ENCODE measurements at places on chromosomes 11 and 22. TPM values are rescaled to one million over a fixed set of nuclear protein-coding genes. Genes with fewer than 3 reads are reported as not detected.
A peak's percentile ranks its signal among the peaks of the same experiment; 100 is the strongest.

- DNase-seq, result peak; percentile 88
Observed at GRCh38 chr11:61918251-61918937, 1.0 kb upstream of the RAB3IL1 start.

- DNase-seq, result no peak
Observed at GRCh38 chr11:65947603-65948125, 2.4 kb downstream of the TSGA10IP start.

DNA sequence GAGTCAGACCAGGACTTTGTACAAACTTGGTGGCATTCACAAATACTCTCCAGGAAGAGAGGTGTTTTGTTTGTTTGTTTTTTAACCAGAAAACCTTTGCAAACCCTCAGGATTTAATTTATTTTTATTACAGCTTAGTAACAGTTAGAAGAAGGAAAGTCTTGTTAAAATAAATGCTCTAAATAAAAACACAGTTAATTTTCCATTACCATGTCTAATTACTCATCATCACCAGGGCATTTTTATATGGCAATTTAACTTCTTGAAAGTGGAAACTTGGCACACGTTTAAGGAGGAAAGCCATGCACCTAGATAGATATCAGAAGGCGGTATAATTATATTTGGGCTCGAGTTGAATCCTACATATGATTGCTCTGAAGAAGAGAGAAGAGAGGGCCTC, 7.4 kb downstream of the BARX2 start:
- no peak for DNase-seq

DDI1 gene
- not detected for total RNA-seq

- no peak for DNase-seq
Observed at GRCh38 chr11:3911908-3912505, 56.5 kb downstream of the STIM1 start.

ZNF214 gene
- 3.9 TPM for total RNA-seq

GRCh38 chr11:118923721-118924587, 1.8 kb downstream of the BCL9L start:
- no peak for DNase-seq

GRCh38 chr22:23282089-23282501, 101.8 kb downstream of the BCR start:
- DNase-seq, result peak; percentile 92

DNA sequence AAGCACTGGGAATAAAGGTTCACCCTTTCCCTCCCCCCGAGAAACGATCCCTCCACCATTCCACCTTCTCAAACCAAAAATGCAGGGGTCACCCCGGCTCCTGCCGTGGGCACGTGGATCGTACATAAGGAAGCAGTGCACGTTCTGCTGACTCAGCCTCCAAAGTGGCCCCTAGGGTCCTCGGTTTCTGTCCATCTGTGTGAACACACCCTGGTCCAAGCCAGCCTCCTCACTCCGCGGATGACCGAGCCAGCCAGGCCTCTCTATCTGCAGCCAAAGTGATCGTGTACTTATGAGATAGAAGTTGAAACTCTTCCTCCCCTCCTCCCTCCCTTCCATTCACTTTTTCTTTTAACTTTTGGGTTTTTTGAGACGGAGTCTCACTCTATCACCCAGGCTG, 16.2 kb downstream of the C11orf24 start:
- no peak for DNase-seq

TSGA10IP gene
- not detected for total RNA-seq

GRCh38 chr11:36399236-36399635, 103.1 kb downstream of the PRR5L start:
- no peak for DNase-seq

- no peak for DNase-seq
Observed at GRCh38 chr11:65574109-65574810, 1.6 kb upstream of the EHBP1L1 start.

GRCh38 chr11:69392104-69392653, 89.3 kb upstream of the LINC01488 start:
- DNase-seq, result no peak

GRCh38 chr22:42792909-42793847, 63.9 kb downstream of the ARFGAP3 start:
- no peak for DNase-seq

NPTXR gene
- total RNA-seq, result 9.3 TPM

DNA sequence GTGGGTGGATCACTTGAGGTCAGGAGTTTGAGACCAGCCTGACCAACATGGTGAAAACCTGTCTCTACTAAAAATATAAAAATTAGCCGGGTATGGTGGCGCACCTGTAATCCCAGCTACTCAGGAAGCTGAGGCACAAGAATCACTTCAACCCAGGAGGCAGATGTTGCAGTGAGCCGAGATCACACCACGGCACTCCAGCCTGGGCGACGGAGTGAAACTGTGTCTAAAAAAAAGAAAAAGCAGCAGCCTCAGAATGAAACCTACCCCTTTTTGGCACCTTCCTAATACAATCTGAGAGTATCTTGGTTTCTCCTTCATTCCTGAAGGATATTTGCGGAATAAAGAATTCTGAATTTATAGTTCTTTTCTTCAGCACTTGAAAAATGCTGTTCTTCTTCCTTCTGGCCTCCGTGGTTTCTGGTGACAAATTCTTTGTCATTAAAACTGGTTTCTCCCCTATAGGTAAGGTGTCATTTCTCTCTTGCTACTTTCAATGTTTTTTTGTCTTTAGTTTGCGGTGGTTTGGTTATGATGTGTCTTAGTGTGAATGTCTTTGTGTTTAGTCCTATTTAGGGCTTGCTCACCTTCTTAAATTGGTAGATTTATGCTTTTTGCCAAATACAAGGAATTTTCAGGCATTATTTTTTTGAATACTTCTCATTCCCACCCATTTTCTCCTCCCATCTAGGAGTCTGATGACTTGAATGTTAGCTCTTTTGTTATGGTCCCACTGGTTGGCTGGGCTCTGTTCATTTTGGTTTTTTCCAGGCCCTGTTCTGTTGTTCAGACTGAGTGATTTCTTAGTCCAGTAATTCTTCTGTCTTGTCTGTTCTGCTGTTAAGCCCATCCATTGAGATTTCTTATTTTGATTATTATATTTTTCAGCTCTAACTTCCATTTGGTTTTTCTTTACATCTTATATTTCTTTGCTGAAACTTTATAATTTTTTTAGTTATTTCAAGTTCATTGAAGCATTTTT, 15.4 kb downstream of the ASRGL1 start:
- DNase-seq, result no peak

PAAF1 gene
- total RNA-seq, result 4.2 TPM

DNA sequence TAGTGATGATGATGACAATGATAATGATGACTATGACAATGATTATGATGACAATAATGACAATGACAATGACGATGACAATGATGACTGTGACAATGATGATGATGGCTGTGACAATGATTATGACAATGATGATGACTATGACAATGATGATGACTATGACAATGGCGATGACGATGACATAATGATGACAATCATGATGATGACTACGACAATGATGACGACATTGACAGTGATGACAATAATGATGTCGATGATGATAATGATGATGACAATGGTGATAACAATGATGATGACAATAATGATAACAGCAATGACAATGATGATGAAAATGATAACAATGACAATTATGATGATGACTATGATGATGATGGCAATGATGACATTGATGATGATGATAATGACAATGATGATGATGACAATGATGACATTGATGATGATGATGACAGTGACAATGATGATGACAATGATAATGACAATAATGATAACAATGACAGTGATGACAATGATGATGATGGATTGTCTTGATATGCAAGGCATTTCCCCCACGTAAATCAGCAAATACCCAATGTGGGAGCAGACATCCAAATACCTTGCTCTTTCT, 37.7 kb downstream of the DHCR7 start:
- no peak for DNase-seq

- no peak for DNase-seq
Observed at GRCh38 chr11:74417860-74418508, 19.8 kb upstream of the PGM2L1 start.

DNA sequence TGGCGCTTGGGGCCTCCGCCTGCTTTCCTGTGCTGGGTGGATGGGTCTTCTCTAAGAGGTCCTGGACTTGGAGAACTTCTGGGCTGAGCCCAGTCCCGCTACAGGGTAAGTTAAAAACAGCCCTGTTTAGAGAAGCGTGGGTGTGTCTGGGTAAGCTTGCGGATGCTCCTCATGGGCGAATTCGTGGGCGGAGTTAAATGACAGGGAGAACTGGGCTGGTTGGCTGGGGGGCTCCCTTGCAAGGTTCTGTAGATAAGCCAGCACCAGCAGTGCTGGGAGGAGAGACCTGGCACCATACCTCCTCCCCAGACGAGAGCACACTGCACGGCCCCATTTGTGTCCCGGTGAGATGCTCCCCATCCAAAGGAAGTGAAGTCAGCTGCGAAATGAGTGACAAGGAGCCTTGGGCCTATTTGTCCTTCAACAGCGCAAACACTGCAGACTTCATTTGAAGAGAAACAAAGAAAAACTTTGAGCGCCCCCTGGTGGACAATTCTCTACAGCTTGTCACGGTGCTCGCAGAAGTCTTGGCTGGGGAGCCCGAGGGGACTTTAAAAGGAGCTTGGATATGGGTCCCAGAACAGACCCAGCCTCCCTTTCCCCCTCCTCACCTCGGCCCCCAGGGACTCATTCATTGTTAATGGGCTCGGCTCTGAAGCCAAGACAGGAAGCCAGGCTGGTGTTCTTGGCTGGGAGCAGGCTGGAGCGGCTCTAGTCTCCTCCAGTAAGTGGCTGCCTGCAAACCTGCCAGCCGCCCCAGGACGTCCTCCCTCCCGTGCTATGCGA, 39.5 kb downstream of the TP53I11 start:
- no peak for DNase-seq

- no peak for DNase-seq
Observed at GRCh38 chr11:119700536-119701346, 28.3 kb downstream of the NECTIN1 start.

DNA sequence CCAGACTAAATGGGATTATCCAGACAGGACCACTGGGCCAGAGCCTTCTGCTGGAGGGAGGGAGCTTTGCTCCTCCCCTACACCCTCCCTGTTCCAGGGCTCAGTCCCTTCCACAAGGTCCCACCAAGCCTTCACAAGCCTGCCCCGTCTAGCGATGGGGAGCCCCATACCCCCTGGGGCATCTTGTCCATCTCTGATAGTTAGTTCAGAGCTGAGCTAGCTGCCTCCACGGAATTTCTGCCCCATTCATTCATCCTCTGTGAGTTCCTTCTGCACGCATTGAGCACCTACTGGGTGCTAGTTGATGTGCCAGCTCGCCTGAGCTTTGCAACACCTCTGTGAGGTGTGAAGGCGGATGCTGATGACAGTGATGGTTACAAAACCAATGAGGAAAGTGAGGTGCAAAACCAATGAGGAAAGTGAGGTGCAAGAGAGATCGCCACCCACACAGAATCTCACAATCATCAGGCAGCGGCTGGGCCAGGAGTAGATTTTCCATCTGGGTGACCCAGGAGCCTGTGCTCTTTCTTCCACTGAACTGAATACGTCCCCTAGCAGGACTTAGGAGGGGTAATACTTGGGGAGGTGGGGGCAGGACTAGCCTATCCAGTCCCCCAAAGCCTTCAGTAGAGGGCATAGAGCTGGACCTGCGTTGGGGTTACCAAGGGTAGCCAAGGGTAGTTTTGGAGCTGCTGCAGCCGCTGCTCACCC, 21.5 kb upstream of the CBX7 start:
- no peak for DNase-seq

- no peak for DNase-seq
Observed at GRCh38 chr11:35227576-35228327, 88.8 kb downstream of the CD44 start.

TRPM5 gene
- total RNA-seq, result not detected

OSM gene
- total RNA-seq, result not detected

CLTCL1 gene
- total RNA-seq, result 5.4 TPM

GRCh38 chr11:1600626-1601025, 2.5 kb upstream of the KRTAP5-2 start:
- no peak for DNase-seq

DNA sequence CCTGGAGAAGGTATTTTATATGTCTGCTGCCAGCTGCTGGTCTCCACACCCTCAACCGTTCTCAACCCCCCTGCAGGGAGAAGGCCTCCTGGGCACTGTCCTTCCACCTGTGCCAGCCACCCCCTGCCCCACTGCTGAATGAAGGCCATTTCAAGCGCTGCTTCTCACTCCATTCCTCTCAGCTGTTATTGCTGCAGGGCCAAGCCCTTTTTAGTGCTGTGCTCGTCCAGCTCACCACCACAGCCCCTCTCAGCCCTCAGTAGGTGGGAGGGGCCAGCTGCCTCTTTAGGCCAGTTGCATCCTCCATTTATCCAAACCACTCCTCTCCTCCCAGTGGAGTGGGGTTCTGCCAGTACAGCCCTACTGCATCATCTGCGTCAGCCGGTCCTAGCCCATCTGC, 1.8 kb upstream of the WBP2NL start:
- DNase-seq, result no peak

DNA sequence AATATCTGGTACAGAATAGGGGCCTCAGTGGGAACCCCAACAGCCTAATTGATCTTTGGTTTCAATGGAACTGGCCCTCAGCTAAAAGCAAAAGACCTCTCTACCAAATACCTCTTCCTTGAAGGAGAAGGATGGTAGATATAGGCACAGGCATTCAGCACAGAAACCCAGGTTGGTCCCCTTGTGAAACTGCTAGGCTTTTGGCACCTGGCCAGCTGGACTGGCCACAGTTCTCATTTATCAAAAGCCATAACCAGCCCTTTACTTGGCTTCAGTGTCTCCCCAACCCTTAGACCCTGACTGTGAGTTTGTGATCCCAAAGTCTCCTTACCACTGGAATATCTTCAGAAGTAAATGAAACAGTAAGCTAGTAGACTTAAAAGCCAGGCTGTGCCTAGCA, 152.9 kb downstream of the TENM4 start:
- no peak for DNase-seq

- DNase-seq, result no peak
Observed at GRCh38 chr11:111388842-111389241, 9.8 kb upstream of the POU2AF1 start.

GTSE1 gene
- total RNA-seq, result 2.2 TPM

DNA sequence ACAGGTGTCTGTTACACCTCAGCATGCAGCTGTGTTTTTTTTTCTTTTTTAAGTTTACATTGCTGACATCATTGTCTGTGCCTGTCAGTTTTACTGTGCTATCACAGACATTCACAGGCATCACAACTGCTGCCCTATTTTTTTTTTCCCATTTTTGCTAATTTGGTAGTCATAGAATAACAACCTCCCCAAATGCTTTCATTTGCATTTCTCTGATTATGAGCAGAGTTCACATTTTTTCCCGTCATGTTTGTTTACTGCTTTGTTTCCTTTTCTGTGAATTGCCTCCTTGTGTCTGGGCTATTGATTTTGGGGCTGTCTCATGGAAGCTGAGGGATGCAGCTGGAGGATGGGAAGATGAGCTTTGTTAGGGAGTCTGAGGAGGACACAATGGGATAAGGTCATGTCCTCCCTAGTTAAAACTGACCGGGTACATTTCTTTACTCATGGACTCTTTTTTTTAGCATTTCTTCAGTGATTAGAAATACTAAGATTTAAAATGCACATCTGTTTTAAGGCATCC, 155.1 kb downstream of the LDLRAD3 start:
- no peak for DNase-seq

Measured in vagina (tissue), 2 donors.